ENCODE measurements at places on chromosomes 4 and X. TPM values are rescaled to one million over a fixed set of nuclear protein-coding genes. Genes with fewer than 3 reads are reported as not detected.

DMP1 gene
- total RNA-seq: not detected

PRPS2 gene
- 84.2 TPM for total RNA-seq

UGT2B17 gene
- 0.11 TPM for total RNA-seq

ZDHHC9 gene
- total RNA-seq: 18.8 TPM

TMEM185A gene
- 8.8 TPM for total RNA-seq

CLDN22 gene
- total RNA-seq: not detected

PALLD gene
- total RNA-seq: 0.89 TPM

SPIN2A gene
- total RNA-seq: 0.60 TPM

NEIL3 gene
- total RNA-seq: 12.9 TPM

MAGEA9B gene
- 12.8 TPM for total RNA-seq

NPY5R gene
- total RNA-seq: not detected

CENPVL2 gene
- total RNA-seq: not detected

CDKN2AIP gene
- 20.9 TPM for total RNA-seq

TMEM35A gene
- total RNA-seq: not detected

IGSF1 gene
- 1.1 TPM for total RNA-seq

MXRA5 gene
- 0.04 TPM for total RNA-seq

CXorf49 gene
- total RNA-seq: not detected

HTN3 gene
- not detected for total RNA-seq

ADGRL3 gene
- 0.11 TPM for total RNA-seq

OPRPN gene
- not detected for total RNA-seq

Measured in K562 (cell line).